ENCODE measurements at places on chromosomes 2 and 18.

DNA sequence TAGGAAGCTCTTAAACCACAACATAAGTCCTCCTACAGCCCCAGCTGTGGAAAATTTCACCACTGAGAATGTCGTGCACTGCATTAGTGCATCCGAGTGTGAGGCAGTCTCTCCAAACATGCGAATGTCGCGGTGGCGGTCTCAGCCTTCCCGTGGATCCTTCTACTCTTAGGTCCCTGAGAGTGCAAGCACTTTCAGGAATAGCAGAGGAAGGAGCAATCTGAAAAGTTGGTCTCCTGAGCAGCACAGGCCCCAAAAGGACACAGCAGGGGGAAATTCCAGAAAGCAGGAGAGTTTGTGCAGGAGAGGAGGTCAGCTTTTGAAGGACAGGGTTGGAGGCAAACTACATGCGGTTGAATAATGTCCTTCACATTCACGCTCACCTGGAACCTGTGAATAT, 440.5 kb upstream of the SMIM21 start:
- DNase-seq = no peak

DNA sequence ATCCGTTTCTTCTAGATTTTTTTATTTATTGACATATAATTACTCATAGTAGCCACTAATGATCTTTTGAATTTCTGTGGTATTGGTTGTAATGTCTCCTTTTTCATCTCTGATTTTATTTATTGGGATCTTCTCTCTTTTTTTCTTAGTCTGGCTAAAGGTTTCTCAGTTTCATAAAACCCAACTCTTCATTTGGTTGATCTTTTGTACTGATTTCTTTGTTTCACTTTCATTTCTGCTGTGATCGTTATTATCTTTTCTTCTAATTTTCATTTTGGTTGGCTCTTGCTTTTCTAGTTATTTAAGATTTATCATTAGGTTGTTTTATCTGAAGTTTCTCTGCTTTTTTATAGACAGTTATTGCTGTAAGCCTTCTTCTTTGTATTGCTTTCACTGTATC, 463.6 kb upstream of the CRIM1 start:
- no peak for DNase-seq

DNA sequence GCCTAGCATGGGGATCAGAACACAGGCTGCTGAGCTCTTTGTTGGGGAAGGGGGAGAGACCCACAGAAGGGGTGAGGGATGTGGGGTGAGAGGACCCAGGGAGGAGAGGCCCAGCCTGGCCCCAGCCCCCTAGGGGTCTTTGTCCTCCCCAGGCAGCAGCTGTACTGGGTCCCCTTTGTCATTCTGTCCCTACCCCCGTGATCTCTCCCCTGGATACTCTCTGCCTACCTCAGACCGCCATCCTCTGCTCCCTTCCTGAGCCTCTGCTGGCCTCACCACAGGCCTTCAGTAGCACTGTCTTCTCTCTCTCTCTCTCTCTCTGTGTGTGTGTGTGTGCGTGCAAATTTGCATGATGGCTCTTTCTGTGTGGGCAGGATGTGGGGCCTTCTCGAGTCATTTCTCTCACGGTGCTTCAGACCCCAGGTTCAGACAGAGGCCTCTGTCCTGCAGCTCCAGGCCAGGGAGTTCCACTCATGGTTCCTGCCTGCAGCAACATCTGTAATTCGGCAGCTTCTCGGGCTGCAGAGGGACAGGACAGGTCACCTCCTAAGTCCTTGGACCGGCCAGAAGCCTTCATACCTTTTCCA, 1.4 kb downstream of the PSD4 start:
- no peak for DNase-seq

DNA sequence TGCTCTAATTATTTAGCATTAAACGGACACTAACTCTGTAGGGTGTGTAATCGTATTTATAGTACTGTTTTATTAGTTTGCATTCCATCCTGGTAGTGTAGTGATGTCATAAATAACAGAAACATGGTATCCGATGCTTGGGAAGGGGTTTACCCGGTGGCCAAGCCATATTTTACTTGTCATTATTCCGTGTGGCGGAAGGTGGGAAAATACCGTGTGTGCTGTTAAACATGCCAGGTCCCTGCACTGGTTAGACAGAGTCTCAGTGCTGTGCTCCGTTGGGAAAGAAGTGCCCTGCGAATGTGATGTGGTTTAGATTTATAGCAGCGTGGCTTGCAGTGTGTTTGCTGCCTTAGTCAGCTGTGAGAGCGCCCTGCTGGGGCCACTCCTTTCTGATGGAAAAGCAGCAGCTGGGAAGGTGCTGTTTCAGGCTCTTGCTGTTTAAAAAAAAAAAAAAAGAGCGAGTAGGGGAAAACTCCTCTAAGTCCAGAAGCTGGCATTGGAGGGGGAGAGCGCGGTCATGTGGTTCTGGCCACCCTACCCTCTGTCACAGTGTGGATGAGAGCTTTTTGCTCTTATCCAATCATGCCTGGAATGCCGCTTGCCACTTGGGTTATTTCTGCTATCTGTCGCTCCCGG, 211.0 kb downstream of the NEDD4L start:
- DNase-seq = no peak

DNA sequence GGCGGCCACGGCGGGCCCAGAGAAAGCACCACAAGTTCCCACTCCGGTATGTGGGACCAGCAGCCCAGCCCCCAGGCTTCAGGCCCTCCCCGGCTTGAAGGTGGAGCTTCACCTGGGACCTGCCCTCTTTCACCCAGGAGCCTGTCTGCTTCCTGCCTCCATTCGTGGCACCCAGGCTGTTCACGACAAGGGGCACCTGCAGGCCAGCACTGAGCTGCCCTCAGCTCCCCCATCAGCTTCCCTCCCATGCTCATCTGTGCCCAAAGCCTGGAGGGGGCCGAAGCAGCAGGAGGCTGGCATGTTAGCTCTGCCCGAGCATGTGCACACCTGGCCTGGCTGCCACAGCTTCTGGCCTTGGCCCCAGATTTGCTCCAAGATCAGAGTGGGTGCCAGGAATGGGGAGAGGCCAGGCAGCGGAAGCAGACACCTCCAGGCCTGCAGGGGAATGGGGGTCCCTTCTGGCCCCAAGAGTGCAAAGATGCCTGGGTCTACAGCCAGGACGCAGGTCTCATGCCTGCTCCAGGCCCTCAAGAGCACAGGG, 312.4 kb upstream of the SYT4 start:
- DNase-seq = no peak

DNA sequence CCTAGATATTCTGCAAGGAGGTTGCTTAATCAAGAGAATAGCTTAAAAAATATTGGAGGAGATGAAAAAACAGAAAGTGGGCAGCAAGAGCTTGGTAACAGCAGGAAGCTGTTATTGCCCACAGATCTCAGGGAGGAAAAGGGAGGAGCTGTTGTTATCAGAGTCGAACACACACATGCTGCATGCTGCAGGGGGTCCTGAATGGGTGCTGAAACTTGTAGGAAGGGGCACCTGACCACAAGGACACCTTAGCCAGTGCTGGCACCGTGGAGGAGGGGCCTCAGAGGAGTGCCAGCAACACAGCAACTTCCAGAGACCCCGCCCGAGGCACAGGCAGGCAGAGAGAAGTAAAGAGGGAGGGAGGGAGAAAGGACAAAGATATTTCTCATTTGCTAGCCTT, 332.9 kb downstream of the SOCS6 start:
- no peak for DNase-seq

- DNase-seq = no peak
Measured at GRCh38 chr18:13641551-13642439, 84.6 kb downstream of the FAM210A start.

- no peak for DNase-seq
Measured at GRCh38 chr2:15940661-15941480, 521 bp downstream of the MYCN start.

All from DMS153 (cell line).